NCI-H1105 (cell line): ENCODE measurements at places on chromosomes 5 and 9.

GRCh38 chr5:112735702-112736101 is 2.0 kb upstream of the APC start:
- no peak for DNase-seq

- DNase-seq: no peak
Measured at GRCh38 chr9:33659921-33660320, 135.4 kb upstream of the PRSS3 start.

GRCh38 chr5:10583663-10584572 is 20.0 kb downstream of the ANKRD33B start:
- peak; percentile 46 for DNase-seq

DNA sequence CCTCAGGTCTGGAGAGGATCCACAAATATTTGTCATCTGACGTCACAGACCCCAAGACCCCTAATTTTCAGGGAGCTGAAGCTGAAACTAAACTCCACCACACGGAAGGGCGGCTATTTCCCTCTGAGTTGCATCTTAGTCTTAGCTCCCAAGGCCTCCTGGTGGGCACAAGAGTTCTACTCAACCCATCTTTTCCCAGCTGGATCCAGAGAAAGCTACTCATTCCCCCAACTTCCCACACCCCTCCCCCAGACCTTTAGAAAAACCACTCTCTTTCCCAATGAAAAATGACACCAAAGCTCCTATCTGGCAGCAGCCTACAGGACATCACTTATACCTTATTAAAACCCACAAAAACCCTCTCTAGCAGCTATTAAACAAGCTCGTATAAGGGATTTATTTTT is 67.1 kb upstream of the SLC1A1 start:
- DNase-seq: no peak

DNA sequence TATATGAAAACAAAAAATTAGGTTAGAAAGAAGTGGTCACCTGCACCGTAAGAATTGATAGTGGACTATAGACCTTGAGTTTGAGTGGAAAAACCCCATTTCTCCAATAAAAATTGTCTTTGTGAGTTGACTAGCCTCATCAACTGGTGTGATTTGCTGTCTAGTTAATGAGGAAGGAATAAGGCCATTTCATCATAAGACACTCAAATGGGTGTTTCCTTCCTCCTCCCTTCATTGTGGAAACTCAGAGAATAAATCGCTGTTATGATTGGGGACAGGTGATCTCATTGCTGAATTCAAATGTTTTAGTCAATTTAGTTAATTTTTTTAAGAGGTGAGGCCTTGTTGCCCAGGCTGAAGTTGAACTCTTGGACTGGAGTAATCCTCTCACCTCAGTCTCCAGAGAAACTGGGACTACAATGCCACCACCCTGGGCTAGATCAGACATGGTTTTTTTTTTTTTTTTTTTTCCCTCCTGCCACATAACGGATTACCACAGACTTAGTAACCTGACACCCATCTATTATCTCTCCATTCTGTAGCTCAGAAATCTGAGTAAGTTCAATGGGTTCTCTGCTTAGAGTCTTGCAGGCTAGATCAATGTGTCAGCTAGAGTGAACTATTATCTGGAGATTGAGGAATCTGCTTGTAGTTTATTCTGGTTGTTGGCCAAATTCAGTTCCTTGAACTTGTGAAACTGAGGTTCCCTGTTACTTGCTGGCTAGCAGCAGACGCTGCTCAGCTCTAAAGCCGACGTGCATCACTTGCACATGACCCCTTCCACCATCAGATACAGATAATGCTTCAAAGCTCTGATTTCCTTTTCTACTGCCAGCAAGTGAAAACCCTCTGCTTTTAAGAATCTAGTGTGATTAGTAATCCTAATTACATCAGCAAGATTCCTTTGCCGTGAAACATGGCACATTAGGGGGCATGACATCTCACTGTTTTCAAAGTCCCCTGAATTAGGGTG is 663.8 kb upstream of the CDH9 start:
- no peak for DNase-seq

DNA sequence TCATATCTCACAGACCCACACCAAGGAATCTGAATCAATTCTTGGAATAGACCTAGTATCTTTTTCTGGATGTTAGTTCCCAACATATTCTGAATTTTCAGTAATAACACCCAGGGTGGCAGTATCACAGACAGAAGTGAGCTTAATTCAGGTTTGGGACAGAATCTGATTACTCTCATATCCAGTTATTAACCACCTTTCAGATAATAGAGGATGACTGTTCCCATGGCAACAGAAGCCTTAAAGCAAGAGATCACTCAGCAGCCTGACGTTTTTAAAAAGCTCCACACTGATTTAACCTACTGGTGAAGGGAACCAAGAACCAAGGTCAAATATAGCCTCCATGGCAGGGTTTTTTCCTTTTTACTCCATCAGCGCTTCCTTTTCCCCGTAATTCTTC is 68.4 kb downstream of the ACTBL2 start:
- DNase-seq: no peak

DNA sequence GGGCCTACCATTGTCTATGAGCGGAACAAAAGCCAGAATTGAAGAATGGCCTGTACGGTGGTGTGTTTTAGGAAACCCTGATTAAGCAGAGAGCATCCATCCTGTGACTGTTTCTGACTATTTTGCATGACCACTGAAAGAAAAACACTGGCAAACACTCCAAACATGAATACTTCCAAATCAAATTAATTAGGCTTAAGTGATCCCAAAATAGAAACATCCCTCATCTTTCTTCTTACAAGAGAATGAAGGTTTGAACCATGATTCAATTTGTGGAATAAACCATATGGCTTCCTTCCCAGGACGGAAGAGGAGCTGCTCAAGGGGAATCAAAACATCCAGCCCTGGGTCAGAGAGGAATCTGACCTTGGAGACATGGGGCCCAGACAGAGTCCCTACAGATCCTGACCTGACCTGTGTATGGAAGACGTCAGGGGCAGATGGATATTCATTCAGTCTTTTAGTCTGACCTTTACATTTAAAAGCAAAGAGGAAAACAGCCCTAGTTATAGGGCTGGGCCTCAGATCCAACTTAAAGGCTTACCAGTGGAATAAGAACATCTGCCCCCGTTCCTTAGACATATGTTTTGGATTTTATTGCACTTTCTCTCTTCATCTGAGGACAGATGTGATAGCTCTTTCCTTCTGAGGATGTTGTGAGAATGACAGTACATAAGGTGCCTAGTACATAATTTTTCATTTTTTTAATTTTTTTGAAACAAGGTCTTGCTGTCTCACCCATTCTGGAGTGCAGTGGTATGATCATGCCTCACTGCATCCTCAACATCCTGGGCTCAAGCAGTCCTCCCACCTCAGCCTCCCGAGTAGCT is 17.6 kb upstream of the RECK start:
- no peak for DNase-seq

- DNase-seq: peak; percentile 49
Measured at GRCh38 chr9:127503947-127504886, 52.9 kb downstream of the LRSAM1 start.

- no peak for DNase-seq
Measured at GRCh38 chr5:149337736-149338135, 7.6 kb upstream of the GRPEL2 start.

GRCh38 chr5:59198365-59198764 is 615.5 kb downstream of the RAB3C start:
- no peak for DNase-seq

DNA sequence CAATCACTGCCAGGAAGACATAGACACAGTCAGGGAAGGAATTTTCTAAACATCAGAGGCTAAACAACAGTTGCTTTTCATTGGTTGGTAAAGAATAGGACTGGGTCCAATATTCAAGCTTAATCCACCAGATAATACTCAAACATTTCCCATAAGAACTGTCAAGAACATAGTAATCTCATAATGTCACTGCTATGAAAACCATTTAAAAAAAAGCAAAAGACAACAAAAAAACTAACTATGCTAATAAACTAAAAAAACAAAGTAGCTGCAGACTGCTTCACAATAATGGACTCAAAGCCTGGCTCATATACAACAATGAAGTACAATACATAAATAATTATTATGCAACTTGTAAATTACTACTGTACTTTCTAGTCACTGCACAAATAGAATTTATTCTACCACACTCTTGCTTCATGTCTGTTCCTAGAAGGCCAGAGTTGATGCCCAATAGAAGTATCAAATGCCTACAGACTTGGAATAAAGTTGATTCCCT is 148.7 kb downstream of the MLLT3 start:
- DNase-seq: no peak

DNA sequence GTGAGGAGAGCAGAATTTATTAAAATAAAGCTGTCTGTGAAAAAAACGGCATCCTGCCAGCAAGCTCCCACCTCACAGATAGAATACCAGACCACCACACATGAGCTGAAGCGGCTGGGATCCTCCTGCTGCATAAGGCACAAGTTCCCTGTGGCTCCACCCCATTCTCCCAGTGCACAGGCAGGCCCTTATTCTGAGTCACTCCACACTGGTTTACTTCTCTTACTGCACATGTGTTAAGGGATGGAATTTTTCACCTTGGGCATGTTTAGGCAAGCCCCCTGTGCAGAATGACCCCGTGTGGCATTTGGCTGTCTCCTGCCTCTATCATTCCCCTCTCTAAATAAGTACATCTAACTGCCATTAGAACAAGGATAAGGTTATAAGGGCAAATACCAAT is 115.0 kb upstream of the ELAVL2 start:
- DNase-seq: no peak
